ENCODE measurements at places on chromosomes 7 and 10.

DNA sequence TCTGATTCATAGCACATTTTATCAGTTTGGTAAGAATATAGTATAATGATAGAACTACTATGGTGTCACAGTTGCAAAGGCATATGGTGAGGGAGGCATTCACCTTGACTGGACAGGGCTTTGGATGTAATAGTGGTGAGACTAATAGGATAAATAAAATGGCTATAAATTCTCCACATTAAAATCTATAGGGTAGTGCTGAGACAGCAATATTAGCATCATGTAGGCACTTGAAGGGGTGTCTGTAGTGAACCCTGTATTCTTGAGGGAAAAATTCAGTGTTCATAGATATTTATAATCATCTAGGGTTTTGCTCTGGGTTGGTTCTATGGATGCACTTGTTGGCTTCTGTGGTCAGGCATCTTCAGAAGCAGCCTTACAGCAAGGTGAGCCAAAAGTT, 59.3 kb upstream of the ICA1 start:
- DNase-seq = no peak

DNA sequence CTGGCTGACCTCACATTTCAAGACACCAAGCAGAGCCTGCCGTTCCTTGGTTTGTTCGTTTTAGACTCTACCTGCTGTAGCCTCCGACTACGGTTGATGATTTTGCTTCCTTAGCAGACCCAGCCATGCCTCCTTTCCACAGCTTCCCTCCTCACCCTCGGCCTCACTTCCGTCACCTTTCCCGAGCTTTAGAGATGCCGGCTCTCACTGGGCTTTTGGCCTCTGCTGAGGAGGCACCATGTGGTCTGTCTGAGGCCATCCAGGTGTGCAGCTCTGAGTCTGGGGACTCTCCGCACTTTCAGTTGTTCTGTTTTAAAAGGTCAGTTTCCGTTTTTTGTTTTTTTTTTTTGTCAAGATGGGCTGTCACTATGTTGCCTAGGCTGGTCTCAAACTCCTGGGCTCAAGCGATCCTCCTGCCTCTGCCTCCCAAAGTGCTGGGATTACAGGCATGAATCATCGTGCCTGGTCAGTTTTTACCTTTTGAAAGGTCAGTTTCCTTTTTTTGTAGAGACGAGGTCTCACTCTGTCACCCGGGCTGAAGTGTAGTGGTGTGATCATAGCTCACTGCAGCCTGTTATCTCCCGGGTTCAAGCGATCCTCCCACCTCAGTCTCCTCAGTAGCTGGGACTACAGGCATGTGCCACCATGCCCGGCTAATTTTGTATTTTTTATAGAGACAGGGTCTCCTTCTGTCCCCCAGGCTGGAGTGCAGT, 11.7 kb downstream of the ORAI2 start:
- DNase-seq = no peak

- no peak for DNase-seq
Observed at GRCh38 chr7:70322856-70323255, 724.6 kb downstream of the AUTS2 start.

DNA sequence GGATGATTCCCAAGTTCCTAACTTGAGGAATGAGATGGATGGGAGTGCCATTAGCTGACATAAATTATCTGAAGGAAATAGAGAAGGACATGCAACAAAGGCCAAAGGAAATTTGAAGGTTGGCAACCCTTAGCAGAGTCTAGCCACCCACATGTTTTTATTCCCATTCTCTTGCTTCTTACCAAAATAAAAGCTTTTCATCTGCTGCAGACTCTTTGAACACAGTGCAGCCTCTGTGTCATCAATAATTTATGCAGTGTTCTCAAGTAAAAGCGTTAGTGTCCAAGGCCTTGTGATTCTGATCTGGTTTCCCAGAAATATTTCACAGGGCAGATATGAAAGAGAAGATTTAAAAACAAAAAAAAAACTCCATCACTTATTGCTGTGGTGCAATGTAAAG, 98.5 kb downstream of the ST7 start:
- DNase-seq = no peak

- DNase-seq = no peak
Observed at GRCh38 chr7:141544831-141545230, 6.4 kb upstream of the AGK start.

DNA sequence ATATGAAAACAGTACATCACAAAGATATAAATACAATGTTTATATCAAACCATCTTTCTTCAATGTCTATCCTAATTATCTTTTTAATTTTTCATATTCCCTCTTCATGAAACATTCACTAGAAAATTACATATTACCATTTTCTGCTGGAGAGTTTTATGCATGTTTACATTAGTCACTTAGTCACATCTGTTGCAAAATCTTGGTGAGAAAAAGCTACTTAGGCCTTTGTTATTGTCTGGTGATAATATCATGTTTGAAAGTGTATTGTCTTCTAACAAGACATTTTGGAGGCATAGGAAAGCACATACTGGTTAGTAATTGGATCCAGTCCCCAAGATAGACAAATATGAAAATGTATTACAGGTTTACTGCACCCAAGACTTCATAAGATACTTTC, 163.6 kb downstream of the GNAI1 start:
- DNase-seq = no peak

GRCh38 chr7:117949232-117949631, 76.0 kb upstream of the CTTNBP2 start:
- DNase-seq = no peak

DNA sequence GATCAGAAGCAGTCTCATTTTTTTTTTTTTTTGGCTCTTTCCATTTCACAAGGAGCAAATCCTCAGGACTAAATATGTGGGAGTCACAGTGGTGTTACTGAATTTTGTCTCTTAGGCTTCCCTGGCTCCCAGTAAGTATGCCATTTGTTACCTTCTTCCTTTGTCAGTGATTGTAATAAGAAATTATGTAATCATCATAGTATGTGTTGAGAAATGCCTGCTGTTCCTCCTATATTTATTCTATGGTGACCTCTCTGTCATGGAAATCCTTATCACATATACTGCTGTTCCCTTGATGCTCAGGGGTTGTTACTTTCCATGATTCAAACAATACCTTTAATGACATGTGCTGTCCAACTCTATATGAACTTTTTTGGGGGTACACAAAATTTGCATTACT, 4.8 kb upstream of the OR9A4 start:
- DNase-seq = no peak

DNA sequence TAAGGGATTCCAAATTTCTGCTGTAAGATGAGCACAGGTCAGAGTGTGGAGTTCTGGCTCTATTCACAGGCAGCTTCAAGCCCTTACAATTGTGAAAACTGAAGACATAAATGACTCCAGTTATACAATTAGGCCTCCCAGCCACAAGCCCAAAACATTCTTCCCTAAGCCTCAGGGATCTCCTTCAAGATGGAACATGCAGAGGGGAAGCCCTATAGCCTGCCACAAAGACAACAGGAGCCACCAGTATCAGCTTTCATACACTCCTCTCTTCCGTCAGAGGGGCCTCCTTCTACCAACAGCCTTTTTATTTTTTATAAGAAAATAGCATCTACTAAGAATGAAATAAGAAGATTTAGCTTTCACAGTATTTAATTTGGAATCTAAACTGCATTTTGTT, 46.5 kb downstream of the DLD start:
- DNase-seq = no peak

DNA sequence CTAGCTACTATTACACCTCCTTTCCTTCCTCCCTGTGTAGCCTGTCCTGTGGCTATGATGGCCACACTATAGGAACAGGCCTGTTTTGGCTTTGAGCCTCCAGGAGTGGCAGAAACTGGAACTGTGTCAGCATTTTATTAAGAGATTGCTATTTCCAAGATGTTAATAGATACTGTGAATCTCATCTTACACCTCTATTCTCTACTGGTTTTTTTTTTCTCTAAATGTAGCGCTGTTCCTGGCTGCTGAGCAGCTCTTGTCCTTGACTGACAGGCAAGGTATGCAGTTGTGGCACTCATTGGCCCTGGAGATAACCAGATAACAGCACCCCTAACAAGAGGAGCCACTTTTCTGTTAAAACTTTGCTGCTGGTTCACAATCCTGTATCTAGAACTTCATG, 119.5 kb downstream of the EXOC4 start:
- no peak for DNase-seq

GRCh38 chr10:112126901-112127300, 56.7 kb downstream of the GPAM start:
- no peak for DNase-seq

GRCh38 chr10:99457813-99458212, 27.4 kb upstream of the GOT1 start:
- DNase-seq = no peak

GRCh38 chr7:36686499-36686898, 37.8 kb downstream of the AOAH start:
- peak; percentile 16 for DNase-seq

DNA sequence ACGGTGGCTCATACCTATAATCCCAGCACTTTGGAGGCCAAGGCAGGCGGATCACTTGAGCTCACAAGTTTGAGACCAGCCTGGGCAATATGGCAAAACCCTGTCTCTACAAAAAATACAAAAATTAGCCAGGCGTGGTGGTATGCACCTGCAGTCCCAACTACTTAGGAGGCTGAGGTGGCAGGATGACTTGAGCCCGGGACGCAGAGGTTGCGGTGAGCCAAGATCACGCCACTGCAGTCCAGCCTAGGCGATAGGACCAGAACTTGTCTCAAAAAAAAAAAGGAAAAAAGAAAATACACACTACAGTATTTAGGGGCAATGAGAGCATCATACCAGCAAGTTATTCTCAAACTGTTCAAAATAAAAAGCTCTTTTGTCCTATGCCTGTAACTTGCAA, 59.5 kb downstream of the ABI1 start:
- DNase-seq = no peak

GRCh38 chr7:55441774-55442522, 76.8 kb downstream of the LANCL2 start:
- no peak for DNase-seq

DNA sequence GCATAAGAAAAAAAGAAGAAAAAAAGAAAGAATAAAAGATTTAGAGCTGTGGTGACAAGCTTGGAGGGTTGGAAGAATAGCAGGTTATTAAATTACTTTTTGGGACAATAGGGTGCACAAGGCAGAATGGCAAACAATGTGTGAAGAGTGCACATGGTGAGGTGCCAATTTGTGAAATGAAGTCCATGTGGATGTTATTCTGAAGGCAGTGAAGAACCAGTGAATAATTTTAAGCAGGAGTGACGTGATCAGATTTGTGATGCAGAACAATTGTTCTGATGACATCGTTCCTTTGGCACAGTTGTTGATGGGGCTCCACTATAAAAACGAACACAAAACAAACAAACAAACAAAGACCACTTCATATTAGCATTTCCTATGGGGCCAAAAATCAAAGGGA, 700.3 kb downstream of the NRG3 start:
- no peak for DNase-seq

- DNase-seq = no peak
Observed at GRCh38 chr7:108634036-108634435, 64.4 kb downstream of the DNAJB9 start.

DNA sequence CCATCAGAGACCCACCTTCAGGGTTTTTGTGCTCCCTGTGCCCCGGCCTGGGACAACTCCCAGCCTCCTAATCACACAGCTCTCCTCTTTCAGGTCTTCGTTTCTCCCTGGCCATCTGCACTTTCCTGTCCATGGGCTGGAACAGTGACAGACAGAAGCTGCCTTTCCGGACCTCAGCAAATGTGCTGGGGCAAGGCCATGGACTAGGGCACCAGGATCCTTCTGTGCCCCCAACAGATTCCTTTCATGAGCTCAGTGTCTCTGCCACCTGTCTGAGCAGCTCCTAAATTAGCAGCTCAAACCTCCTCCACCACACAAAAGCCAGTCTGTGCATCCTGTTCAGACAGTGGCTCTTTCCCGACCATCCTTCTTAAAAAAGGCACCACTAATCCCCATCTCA, 41.9 kb upstream of the FRMD4A start:
- no peak for DNase-seq

GRCh38 chr10:59854571-59854970, 51.8 kb downstream of the CCDC6 start:
- no peak for DNase-seq

- no peak for DNase-seq
Observed at GRCh38 chr10:30184397-30185033, 125.1 kb upstream of the JCAD start.

GRCh38 chr7:222716-223041, 30.3 kb downstream of the FAM20C start:
- DNase-seq = no peak

DNA sequence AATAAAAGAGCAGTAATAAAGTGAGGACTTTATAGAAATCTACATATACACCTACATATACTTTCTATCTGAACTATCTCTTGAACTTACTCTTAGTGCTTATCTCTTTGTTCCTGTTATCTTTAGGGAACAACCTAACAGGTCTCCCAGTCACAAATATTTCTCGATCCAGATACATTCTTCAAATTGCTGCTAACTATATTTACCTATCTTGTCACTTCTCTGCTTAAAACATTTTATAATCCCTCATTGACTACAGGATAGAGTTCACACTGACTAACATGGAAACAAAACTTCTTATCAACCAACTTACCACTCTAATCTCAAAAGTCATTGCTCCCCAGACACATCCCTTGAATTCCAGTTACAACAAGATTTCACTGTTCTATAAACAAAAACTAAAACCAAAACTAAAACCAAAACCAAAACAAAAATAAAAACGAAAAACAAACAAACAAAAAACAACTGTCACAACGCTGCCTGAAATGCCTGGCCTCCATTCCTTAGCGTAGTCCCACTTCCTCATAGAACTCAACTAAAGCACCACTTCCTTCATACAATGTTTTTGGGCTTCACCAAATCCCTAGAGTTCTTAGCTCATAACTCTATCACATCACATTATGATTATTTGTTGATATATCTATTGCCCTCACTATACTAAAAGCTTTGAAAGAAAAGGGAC, 134.7 kb downstream of the SEMA3D start:
- DNase-seq = no peak

DNA sequence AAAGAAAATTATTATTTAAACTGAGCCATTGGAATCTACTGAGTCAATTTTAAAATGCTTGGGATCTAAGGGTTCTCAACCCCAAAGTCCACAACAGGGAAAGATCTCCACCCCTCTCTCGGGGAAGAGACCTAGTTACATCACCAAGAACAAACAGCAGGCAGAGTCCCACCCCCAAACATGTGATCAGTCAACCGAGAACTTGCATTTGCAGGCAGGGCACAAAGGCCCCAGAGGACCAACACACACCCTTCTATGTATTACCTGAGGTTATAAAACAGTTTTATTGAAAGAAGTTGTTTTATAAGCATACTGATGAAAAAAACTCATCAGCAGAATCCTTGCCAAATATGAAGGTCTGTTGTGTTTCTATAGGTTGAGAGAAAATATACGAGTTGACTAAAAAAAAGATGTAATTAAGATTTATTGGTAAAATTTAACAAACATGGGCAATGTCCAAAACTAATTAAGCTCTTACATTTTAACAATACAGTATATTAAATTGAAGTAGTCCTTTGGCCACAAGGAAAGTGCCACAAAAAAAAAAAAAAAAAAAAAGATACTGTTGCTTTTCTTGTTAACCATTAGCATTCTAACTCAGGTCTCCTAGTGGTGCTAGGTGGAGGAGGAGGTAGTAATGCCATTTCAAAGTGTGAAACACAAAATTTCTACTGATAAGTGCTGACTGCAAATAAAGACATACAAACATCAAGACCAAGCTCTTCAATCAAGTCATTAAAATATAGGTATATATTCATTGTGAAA, 975 bp upstream of the USP54 start:
- no peak for DNase-seq
